ENCODE measurements at places on chromosomes 7 and 10.

- no peak for DNase-seq
These were observed 64.2 kb upstream of the GNAI1 start for GRCh38 chr7:80070391-80070790.

- DNase-seq, result no peak
These were observed 56.3 kb downstream of the CCNY start for GRCh38 chr10:35392482-35393228.

DNA sequence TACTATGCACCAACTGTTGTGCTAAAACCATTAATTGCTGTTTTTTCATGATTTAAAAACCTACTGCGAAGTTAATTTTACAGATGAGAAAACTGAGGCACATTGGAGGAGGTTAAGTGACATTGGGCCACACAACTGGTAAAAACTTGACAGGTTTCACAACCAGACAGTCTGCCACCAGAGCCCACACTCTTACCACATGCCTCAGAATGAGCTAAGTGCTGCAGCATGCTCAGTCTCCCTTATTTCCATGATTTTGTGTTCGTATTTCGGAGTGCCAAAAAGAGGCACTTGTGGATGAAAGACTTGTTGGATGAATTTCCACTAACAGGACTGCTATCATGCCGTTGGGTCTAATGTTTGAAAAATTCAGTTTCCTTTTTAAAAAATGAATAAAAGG, 77.4 kb downstream of the PCLO start:
- DNase-seq, result no peak

GRCh38 chr7:41925946-41926345, 223.1 kb upstream of the INHBA start:
- no peak for DNase-seq

DNA sequence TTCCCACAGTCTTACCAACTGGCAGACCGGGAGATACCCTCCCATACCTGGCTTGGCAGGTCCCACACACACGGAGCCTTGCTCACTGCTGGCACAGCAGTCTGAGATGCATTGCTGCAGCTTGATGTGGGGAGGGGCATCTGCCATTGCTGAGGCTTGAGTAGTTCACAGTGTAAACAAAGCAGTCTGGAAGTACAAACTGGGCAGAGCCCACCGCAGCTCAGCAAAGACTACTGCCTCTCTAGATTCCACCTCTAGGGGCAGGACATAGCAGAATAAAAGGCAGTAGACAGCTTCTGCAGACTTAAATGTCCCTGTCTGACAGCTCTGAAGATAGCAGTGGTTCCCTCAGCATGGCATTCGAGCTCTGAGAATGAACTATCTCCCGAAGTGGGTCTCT, 69.6 kb upstream of the RELN start:
- DNase-seq, result no peak

DNA sequence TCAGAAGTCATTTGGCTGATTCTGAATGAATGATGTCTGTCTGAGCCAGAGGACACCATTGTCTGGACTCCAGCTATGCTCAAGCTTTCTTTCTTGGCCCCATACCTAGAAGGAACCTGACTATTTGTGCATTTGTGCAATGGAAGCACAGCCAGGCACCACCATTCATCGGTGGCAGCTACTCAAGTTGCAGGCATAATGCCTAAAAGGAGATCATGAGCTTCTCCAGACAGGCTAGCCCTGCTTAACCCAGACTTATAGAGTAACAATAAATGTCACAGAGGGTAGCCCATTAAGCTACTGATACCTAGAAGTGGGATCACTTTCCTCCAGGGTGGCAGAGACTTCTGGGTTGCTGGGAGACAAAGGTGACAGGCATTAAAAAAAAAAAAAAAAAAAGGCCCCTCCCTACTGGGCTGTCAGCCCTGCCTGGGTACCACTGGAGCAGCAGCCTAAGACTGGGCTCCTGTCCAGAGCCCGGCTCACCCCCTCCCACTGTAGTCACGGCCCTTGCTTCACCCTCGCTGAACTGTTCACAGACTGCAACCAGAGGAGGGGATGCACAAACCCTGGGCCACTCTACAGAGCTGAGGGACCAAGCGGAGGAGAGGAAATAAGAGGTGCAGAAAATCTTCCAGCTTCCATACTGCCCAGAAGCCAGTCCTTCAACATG, 75.4 kb upstream of the ATP6V0A4 start:
- DNase-seq, result no peak

DNA sequence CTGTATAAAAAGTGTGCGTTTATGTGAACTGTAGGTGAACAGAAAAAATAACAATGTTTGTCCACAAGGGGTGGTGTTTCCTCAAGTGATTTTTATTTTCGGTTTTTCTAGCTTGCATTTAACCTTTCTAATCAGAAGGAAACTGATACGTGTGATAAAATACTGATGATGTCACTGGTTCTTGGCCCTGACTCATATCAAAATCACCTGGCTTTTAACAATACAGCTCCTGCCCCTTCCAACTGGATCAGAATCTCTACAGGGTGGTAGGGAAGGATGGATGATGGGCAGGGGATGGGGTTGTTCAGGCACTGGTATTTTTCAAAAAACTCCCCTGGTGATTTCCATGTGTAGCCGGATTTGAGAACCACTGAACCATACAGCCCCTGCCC, 10.9 kb downstream of the NPFFR1 start:
- no peak for DNase-seq
